CD14-positive monocyte (primary cell): ENCODE measurements at places on chromosomes 2 and 18.

DNA sequence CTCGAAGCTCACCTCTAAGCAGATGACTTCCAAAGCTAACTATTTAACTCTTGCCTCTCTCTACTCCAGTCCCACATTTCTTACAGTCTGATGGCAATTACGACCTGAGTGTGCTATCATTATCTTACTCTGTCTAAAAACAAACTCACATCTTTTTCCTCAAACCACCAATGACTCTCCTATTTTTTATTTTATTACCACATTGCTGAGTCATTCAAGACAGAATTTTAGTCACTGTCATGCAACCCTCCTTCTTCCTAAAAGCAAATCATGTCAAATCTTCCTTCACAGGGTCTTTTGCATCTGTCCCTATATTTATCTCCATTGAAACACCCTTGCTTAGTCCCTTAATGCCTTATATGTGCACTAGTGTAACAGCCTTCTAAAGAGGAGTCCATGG lies 34.6 kb upstream of the C2orf15 start:
- peak; percentile 11 for DNase-seq

DNA sequence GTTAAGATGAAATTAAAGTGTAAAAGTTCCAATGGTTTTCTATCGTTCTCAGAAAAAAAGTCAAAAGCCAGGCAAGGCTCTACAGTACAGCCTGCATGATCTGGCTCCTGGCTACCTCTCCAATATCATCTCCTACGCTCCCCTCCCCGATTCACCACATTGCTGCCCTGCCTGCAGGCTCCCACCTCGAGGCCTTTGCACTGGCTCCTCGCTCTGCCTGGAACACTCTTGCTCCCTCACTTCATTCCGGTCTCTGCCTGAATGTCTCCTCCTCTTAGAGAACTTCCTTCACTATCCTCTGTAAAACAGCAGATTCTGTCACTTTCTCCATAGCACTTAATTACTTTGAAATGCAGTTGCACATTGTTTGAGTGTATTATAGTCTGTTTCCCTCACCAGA lies 72.5 kb downstream of the KLF7 start:
- no peak for DNase-seq

GRCh38 chr2:191122638-191123294 lies 28.0 kb downstream of the STAT4 start:
- DNase-seq = no peak

DNA sequence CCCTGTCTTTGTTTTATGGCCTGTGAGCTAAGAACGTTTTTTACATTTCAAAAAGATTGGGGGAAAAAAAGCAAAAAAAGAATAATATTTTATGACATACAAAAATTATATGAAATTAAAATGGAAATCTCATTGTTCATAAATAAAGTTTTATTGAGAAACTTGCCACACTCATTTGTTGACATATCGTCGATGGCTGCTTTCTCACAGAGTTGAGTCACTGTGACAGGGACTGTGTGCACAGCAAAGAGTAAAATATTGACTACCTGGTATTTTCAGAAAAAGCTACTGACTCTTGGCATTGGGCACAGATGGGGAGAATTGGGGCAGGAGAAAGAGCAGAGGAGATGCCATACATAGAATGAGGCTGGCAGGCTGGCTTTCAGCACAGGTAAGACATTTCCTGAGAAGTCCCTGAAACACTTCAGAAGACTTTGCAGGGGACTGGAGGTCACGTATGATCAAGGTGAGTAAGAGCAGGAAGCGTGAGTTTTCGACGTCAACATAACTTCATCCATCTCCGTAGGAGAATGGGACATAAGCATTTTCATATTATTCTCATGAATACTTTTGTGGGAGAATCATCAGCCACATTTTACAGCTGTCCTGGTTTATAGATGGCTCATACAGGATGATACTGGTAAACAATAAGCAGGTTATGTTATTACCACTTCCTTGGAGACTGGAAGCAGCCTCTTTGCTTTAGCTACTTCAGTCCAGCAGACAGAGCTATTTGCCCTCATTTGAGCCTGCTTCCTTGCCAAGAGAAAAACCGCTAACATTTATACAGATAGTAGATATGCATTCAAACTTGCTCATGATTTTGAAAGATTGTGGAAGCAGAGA lies 32.5 kb upstream of the PUM2 start:
- DNase-seq = no peak

- DNase-seq = peak; percentile 79
These were observed 378.5 kb upstream of the ID2 start for GRCh38 chr2:8303322-8303832.

DNA sequence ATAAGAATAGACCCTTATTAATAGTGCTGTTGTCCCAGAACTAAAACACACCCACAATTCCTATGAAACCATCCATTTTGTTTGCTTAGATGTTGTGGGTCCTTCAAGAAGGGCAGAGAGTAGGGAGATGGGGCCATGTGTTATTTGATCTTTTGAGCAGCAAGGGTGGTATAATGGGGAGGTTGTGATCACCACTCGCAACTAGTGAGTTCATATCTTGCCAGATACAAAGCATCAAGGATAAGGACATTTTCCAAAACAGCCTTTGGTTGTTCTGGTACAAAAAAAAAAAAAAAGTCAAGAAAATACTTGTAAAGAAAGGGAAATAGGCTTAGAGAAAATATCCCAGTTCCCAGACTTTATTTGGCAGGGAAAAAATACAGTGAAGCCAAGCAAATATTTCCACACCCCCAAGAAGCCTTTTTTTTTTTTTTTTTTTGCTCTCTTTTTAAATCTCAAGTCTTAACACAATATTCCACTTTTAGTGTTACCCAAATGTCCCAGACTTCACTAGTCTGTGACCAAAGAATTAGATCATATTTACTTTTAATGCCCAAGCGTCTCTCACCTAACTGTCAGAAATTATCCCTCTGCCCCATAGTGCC lies 54.1 kb downstream of the ANTXR1 start:
- no peak for DNase-seq

- no peak for DNase-seq
These were observed 100.2 kb upstream of the EPAS1 start for GRCh38 chr2:46196871-46197462.
